ENCODE measurements at places on chromosomes 2 and 18.

GRCh38 chr2:215973954-215974699 is 39.2 kb downstream of the MREG start:
- peak; percentile 32 for DNase-seq

DNA sequence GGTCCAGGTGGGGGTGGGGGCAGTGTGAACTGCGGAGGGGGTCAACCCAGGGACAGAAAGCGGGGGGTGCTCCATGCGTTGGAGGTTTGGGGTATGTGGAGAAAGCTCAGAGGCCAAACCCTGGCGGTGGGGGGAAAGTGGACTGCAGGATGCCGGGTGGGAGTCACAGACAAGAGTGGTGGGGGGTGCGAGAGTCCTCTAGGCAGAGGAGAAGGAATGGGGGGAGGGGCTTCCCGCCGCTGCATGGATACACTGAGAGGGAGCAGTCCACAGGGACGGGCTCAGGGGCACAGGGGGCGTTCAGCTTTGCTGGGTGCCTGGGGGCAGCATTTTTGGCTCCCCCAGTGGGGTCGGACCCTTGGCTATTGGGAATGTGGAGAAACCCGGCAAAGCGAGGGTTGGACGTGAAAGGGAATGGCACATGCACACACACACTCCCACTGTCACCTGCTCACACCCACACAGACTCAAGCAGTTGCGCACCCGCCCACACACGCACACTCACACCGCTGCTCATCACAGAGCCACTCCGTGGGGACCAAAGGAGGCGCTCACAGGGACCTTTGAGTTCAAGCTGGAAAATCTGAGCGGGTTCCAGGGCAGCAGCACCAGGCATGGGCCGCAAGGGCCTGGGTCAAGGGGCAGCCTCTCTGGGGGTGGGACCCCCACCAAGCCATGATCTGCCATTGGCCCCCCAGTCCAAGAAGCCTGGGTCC is 7.7 kb downstream of the GBX2 start:
- no peak for DNase-seq

DNA sequence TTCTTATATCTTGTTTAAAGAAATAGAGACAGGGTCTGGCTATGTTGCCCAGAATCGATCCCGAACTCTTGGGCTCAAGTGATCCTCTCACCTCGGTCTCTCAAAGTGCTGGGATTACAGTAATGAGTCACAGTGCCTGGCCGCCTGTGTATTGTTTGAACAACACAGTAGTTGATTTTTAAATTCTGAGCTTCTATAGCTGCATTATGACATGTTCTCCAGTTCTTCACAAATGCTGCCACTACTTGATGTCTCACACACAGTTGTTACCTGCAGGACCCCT is 7.7 kb upstream of the RHOB start:
- no peak for DNase-seq

DNA sequence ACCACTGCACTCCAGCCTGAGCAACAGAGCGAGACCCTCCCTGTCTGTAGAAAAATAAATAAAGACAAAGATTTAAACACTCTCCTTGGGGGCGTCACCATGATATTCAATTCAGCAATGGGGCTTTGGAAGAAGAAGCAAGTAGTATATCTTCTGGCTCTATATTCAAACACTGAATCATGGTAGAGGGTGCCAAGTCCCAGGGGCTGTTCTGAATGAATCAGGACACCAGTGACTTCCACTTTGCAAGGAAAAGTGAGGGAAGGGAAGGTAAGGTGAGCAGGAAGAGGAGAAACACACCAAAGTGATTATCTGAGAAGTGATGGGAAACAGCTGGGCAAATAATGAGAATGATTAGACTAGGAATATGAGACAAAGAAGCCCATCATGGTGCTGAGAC is 80.5 kb downstream of the AAK1 start:
- no peak for DNase-seq

GRCh38 chr2:212949786-212950185 is 201.6 kb downstream of the IKZF2 start:
- no peak for DNase-seq

GRCh38 chr2:109129921-109130722 is 1.1 kb downstream of the SH3RF3 start:
- no peak for DNase-seq

DNA sequence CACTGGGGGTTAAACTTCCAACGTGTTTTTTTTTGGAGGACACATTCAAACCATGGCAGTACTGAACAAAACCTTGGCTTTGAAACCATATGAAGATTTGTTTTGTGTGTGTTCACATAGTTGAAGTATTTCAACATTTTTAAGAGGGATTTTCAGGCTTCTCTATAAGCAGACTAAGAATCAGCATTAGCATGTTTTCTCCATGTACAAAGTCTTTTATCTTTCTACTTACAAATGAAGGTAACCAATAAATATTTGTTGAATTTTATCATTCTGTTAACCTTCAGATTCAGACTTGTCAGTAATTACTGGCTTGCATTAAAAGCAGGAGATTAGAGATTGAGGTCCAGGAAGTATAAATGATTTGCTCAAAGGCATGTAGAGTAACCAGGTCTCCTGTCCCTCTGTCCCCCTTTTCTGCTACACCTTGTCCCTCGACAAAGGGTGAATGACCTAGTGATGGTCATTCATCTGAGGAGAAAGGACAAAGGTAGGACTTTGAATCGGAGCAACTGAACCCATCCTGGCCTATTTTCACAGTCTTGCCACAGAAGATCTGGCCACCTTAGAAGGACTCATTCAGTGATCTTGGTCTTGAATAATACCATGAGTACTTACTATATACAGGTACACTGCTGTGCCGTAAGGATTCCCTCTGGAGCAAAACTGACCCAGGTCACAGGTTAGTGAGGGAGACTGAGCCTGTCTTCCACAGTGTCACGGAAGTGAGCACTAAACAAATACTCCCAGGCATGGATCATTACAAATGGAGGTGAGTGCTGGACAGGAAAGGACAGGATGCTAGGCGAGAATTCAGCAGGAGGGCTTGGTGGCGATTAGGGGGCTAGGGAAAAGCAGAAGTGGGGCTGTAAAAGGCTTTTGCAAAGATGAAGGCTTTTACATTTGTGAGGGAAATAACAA is 2.2 kb upstream of the MYCN start:
- DNase-seq: no peak

GRCh38 chr2:196278491-196278911 is 107.1 kb upstream of the STK17B start:
- no peak for DNase-seq

- no peak for DNase-seq
Observed at GRCh38 chr2:134029418-134029817, 224.5 kb upstream of the MGAT5 start.

- DNase-seq: no peak
Observed at GRCh38 chr2:37583867-37584266, 87.6 kb downstream of the CDC42EP3 start.

GRCh38 chr2:102509749-102510148 is 36.7 kb downstream of the SLC9A4 start:
- no peak for DNase-seq

GRCh38 chr2:238267884-238268680 is 20.3 kb downstream of the PER2 start:
- no peak for DNase-seq

DNA sequence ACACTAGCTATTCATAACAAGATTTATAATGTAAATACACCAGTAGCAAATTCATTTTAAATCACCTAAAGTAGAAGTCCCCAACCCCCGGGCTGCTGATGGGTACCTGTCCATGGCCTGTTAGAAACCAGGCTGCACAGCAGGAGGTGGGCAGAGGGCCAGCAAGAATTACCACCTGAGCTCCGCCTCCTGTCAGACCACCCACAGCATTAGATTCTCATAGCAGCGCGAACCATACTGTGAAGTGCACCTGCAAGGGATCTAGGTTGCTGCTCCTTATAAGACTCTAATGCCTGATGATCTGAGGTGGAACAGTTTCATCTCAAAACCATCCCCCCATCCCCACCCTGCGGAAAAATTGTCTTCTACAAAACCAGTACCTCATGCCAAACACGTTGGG is 71.3 kb downstream of the KANSL1L start:
- no peak for DNase-seq

DNA sequence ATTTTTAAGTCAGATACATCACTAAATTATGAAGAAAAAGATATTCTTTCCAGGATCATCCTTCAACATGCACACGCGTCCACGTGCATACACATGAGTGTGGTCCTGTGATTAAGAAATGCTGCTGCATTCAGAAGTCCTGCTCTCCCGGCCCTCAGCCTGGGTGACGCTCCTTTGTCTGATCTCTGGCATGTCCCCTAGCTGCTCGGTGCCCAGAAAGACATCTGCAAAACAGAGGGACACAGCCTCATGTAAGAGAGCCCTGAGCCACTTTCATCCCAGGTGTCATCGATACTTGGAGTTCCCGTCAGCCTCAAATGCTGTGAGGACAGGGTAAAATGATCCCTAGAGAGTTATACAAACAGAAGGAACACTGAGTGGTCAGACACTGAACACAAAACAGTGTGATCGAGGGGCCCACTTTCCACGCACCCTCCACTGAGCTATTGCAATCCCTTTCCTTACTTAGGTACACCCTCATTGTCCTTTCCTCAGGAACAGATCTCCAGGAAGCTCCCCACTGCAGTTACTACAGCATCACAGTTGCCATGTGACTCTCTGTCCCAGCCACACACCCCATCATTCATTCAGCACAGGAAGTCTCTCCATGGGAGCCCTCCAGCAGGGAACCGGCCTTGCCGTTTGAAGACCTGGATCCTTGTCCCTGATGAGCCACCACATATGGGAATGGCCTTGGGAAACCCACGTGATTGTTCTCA is 32.1 kb downstream of the CRACDL start:
- DNase-seq: no peak

DNA sequence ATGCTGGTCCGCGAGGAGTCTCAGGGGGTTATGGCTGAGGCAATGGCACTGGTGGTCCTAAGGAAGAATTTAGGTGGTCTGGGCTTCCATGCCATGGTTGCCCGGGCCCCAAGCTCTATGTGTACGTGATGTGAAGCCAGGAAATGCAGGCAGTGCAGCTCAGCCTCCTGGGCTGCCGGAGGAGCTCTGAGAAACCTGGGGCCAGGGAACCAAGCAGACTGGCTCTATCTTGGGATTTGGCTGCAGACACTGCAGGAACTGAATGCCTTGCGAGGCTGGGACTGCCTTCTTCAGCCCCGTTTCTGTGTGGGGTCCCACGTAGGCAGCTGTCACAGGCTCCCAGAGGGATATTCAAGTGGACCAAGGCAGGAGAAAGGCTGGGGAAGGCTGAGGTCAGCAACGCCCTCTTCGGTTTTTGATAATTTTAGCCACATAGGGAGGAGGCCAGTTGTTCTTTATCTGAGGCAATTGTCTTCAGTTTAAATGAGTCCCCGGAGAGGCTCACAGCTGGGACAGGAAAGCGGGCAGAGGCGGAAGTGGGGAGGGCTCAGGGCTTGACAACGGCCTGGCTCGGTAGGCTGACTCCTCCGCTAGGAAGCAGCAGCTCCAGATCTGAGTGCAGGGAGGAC is 77.7 kb downstream of the RHOB start:
- peak; percentile 55 for DNase-seq

- peak; percentile 36 for DNase-seq
Observed at GRCh38 chr18:5879479-5879882, 15.8 kb downstream of the TMEM200C start.

GRCh38 chr2:23988371-23988770 is 21.5 kb upstream of the MFSD2B start:
- DNase-seq: peak; percentile 83

DNA sequence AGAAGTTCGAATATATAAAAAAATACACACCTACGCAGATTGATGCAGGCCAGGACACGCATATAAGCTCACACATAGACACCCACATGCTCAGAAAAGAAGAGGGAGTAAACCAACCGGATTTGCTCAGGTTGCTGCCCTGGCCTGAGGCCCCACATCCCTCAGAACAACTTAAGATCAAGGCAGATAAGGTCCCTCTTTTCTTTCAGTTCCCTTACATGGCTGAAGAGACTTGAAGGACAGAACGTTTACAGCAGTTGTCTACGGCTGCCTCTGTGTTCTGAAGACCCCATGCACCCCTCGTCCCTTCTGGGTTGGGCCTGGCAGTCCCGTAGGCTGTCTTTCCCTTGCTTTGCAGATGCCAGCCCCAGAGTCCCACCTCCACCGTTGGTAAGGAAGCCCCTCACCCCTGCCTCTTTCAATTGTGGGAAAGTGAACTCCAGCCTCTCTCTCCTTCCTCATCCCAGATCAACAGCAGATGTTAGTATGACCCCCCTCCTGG is 4.3 kb upstream of the NAGK start:
- no peak for DNase-seq

DNA sequence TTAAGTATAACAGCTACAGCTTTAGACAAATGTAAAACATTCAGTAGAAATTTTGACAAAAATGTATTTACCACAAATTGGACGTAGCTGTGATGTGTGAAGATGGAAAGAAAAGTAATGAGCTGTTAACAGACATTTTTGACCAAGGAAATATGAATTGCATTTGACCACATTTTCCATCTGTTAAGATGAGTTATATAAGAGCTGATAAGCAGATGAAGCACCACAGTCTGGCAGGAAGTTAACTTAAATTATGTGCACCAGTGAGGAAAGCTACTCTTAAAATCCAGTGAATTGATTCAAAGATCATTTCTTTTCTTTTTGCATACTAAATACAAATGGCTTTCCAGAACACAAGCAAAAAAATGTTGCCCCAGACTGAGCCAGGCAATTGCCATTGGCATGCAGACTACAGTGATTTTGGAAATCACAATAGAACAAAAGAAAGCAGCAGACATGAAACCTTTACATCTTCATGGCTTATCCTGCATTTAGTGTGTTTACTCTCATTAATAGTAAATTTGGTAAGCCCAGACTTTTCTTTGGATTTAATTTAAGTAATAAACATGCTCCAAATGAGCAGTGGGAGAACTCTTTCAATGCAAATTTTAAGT is 493.7 kb downstream of the TMX3 start:
- no peak for DNase-seq

GRCh38 chr2:196368546-196369225 is 197.3 kb upstream of the STK17B start:
- no peak for DNase-seq

DNA sequence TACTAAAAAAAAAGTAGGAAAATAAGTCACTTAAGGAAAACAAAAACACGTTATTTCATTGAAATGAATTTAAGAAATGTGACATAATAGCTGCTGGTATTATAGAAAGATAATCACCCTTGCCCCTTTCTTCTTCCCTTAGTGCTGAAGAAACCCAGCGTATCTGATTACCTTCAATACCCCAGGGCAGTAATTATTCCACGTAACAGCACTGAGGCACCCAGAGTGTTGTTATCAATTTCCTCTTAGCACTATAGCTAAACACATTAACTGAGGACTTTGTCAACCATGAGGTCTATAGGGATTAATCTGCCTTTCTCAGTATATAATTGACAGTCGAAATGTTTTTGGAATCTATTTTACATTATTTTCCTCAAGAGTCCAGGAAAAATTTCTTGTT is 180.0 kb upstream of the NXPH2 start:
- no peak for DNase-seq

GRCh38 chr2:22483036-22483435 is 901.9 kb upstream of the KLHL29 start:
- no peak for DNase-seq
